AG04450 (cell line): ENCODE measurements at places on chromosomes 7 and 10.

DNA sequence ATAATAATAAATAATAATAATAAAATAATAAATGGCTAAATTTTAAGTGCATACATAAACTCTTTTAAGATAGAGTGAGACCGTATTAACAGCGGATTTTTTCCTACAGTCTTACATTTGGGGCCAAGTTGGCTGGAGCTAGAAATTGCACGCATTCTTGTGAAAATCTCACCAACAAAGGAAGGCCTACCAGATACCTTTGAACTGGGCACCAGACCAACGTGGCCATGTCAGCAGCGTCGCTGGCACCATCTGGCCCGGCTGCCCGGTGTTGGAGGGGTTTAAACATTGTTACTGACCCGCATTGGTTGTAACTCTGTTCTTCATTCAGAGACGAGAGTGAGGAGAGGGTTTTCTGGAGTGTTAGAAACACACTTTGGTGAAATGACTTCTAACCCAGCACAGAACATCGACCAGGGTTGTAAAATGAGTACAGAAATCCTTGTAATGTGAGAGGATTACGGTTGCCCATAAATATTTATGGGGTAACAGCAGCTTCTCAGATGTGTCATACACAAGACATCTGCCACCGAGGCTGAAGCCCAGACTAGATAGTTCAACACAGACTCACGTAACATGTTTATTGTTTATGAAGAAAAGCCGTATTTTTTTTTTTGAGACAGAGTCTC lies 34.6 kb upstream of the UNCX start:
- DNase-seq: peak; percentile 79

DNA sequence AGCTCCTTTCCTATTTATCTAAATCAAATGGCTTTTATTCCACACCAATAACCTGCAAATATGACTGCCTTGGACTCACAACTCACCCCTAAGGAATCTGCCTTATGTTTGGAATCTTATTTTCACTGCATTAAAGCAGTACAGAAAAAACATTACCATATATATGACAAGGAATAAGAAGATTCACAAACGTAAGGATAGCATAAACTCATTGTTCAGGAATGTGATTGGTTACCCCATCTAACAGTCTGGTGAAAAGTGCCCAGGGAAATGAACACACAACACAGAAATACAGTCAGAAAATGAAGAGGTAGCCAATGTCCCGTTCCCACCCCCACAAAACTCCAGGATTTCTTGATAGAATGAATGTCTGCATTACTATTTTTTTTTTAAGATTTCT lies 2.0 kb downstream of the PPP3CB start:
- peak; percentile 21 for DNase-seq

DNA sequence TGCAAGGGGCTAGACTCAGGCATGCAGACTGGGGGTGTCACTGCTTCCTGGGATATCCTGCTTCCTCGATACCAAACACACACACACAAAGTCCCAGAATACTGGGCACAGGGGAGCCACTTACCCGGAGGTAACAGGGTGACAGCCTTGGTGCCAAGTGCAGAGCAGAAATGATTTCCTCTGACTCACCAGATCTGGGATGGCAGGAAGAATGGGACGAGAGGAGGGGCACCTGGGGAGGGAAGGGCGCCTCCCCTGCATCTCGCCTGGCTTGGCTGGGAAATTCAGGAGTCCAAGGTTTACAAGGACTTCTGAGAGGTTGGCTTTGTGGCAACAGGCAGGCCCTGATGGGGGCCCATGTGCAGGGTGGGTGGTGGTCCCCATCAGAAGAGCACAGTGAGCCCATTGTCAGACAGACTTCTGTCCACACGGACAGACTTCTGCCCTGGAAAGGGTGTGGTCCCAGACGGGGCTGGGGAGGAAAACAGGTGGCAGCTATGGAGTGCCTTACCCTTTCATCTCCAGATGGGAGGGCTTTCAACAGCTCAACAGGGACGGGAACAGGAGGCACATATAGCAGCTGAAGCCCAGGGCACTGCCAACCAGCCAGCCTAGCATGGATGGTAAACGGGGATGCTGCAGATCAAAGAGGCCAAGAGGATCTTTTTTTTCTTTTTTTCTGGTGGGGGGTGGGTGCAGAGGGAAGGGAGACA lies 9.7 kb upstream of the CCL24 start:
- DNase-seq: no peak

GRCh38 chr10:79361726-79362397 lies 14.6 kb downstream of the PPIF start:
- no peak for DNase-seq

DNA sequence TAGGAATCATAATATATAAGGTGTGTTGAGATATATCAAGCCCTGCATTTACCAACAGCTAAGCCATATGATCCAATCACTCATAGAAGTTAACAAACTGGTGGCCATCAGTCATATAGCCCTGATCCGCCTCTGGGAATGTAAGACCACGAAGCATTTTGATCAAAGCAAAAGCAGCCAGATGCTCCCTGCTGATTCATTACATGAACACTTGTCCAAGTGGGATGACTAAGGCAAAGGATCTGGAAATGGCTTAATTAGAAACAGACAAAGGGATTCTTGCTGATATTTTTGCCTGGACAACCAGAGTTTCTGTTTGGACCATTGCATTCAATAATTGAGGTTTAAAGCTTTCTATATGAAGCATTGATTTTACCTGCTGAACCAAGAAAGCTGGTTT lies 535.5 kb downstream of the GPAM start:
- no peak for DNase-seq

GRCh38 chr7:122362473-122362872 lies 57.9 kb upstream of the FEZF1 start:
- DNase-seq: no peak

DNA sequence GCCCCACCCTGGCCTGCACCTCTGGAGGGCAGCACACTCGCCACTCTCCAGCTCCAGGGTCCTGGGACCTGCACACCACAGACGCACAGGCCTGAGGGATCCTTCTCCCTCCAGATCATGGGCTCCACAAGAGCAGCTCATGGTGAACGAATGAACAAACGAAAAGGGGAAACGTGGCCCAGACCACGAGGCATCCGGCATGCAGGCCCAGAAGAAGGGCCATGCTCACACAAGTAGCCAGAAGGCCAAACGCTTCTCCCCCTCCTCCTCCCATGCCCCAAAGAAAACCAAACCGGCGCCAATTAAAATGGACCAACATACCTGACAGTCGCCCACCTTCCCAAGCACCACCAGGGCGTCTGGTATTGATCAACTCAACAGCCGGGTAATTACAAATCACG lies 30.4 kb downstream of the MAD1L1 start:
- no peak for DNase-seq

GRCh38 chr10:29946953-29947700 lies 112.3 kb downstream of the JCAD start:
- DNase-seq: peak; percentile 74

GRCh38 chr10:76469675-76470074 lies 1038.3 kb downstream of the LRMDA start:
- DNase-seq: no peak

DNA sequence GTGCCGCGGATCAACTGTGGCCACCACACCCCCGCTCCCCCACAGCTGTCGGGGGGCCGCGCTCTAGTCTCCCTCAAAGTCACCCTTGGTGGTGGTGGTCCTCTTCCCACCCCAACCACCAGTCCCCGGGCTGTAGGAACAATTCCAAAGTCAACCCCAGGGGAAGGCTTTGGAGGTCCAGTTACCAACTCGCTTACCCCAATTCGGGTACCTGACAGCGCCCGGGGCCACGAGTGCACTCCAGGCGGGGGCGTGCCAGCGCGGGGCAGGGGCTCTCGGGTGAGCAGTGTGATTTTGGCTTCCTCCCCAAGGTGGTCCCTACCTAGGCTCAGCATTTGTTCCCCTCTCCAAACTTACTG lies 584 bp upstream of the ZMIZ1 start:
- no peak for DNase-seq

GRCh38 chr7:23055582-23056178 lies 41.8 kb upstream of the HYCC1 start:
- peak; percentile 45 for DNase-seq

DNA sequence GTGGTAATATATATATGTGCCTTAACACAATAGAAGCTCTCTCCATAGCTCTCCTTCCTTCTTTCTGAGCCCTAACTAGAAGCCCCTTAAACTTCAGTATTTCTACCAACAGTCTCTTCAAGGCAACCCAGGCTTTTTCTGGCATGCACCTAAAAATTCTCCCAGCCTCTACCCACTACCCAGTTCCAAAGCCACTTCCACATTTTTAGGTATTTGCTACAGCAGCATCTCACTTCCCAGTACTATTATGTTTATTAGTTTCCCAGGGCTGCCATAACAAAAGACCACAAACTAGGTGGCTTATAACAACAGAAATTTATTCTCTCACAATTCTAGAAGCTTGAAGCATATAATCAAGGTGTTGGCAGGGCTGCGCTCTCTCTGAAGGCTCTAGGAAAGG lies 15.7 kb upstream of the TNKS2 start:
- no peak for DNase-seq

- DNase-seq: no peak
These were observed 15.5 kb upstream of the LARP4B start for GRCh38 chr10:947051-947450.
